IPS-NIHi11 (cell line): ENCODE measurements at places on chromosomes 3 and 15.

DNA sequence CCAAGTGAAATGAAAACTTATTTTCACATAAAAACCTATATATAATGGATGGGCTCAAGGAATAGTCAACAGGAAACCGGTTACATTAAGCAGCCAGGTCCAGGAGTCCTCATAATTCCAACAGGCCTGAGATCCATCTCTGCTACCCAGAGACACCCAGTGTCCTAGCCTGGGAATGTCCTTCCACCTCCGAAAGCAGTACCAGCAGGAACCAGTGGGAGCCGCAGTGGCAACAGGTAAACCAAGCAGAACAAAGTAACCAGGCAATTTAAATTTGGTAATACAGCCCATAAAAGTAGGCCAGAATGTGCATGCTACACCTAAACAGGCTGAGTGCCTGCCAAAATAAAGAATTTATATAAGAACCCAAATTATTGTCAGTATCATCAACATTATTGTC lies 195.6 kb downstream of the ZBBX start:
- peak; percentile 33 for DNase-seq

DNA sequence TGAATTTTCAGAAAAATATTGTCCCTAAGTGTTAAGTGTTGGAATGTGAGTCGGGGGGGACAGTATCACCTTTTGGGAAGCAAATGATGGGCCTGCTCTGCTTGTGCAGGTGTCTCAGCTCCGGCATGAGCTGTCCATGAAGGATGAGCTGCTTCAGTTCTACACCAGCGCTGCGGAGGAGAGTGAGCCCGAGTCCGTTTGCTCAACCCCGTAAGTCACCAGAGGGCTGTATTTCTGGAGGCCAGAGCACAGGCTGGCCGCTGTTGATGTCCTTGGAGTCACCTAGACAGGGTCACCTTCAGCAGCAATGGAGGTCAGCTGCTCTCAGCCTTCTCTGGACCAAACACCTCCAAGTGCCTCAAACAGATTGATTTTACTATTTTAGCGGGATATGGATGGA lies 78.0 kb downstream of the CCK start:
- no peak for DNase-seq

DNA sequence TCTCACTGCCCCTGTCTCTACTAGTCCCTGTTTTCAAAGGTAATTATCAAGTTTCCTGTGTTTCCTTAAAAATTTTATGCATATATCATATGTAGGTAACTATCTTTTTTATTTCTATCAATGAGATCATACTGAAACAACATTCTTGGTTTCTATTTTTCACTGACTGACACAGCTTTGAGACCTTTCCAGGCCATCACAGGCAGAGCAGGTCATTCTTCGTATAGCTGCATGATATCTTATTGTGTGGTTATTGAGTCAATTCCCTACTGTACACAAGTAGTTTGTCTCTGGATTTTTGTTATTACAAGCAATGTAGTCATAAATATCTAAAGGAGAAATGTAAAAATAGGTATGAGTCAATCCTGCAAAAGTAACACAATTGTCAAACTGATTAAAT lies 169.6 kb downstream of the CFAP20DC start:
- DNase-seq, result no peak

DNA sequence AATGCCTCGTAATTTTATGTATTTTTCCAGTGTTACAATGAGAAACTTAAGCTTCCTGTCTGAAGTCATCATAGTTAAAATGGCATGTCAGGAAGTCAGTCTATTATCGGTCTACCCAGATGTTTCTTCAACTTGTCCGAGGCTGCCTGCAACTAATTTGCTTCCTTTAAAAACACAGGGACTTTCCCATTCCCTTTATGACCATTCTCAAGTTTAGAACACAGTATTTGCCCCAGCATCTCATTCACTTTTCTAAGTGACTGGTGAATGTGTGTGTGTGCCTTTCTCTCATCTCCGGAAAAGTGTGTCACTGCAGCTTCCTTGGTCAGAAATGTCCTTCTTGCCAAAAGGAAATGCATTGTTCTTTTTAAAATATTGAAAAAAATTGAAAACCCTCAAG lies 466.6 kb downstream of the RAP2B start:
- no peak for DNase-seq

DNA sequence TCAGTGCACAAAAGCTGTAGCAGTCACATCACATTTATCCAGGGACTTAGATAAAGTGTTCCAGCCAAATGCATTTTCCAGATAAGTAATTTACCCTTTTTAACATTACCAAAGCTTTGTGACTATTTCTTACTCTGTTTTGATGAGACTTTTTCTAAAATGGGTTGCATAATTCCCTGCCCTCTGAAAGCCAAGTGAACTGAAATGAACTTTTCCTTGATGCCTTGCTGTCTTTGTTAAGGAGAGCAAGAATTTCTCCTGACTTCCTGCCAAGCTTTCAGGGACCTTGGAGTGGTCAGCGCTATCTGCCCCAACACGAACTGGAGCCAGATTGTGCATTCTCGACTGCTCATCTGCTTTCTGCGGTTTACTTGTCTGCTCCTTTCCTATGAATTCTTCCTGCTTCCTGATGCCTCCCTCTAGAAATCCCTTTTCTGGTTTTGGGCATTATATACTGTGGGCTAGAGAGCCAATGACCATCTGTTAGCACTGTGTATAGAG lies 34.8 kb downstream of the EIF4E3 start:
- DNase-seq, result peak; percentile 21

- DNase-seq, result no peak
Measured at GRCh38 chr3:81735334-81735733, 26.1 kb downstream of the GBE1 start.

GRCh38 chr15:43872416-43873020 lies 45.7 kb downstream of the WDR76 start:
- peak; percentile 79 for DNase-seq

DNA sequence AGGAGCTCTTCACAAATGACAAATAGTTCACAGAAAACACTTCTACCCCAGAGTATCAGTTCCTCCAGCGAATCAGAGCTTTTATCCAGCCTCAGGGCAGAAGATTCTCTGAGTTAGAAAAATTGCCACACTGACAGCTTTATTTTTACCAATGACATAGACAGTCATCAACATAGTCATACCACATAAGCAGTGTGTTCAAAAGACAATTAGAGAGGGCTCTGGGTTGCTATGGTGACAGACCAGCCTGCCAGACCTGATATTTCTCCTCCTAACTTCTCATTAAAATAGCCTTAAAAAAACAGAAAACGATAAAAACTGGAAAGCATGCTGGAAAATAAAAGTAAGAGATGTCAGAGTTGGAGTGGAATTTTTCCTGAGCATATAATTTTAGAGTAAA lies 45.9 kb upstream of the COL6A5 start:
- no peak for DNase-seq

DNA sequence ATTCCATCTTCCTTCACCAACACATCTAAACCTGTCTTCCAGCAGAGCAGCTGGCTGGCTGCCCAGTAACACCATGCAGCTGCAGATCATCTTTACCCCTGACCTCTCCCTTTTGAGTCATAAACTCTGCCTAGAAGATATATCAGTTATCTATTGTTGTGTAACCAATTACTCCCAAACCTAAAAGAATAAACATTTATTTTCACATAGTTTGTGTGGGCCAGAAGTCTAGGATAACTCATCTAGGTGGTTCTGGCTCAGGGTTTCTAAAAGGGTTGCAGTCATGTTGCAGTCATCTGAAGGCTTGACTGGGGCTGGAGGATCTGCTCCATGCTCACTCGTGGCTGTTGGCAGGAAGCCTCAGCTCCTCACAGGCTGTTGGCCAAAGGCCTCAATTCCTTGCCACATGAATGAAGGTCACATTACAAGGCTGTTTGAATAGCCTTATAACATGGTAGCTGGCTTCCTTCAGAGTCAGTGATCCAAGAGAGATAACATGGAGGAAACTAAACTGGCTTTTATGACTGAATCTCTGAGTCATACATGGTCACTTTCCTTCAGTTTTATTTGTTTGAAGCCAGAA lies 92.8 kb downstream of the GOLIM4 start:
- DNase-seq, result no peak

DNA sequence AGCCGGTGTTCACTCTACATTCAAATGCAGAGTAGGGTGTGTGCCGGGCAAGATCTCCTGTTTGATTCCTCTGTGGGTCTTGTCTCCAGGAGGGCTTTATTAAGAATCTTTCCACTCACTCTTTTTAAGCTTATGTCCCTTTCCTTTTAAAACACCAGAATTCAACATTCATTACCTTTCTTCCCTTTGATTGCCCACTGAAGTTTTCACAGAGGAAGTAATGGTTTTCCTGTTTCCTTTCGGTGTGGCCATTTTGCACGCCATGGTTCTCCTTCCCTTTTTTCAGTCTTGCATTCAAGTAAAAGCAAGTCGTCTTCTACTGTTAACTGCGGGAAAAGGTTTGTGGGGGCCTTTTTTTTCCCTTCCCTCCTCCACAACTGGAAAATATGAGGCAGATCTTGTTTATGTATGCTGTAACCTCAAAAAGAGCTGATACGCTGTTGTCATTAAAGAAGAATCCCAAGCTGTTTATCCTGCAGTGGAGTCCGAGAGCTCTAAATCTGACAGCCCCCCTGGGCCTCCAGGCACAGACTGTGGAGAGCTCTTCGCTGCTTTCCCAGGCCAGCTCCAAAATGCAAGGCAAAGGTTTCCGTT lies 40.5 kb downstream of the FILIP1L start:
- DNase-seq, result peak; percentile 29

DNA sequence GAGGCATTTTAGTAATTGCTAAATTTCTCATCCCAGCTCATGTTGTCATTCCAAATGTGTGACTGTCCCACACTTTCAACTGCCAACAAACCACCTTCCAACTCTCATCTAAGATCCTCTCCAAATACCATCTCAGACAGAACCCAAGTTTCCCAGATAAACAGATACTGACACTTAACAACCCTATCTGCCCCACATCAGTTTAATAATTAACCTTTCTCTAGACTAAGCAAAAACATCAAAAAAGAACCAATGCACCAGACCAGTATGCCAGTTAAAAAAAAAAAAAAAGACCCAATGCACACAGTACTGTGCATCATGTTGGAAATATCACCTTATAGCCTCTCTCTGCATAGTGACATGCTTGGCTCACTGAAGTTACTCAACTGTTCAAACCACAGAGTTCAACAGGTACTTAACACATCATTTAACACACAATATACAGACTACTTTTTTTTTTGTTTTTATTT lies 5.5 kb downstream of the SFMBT1 start:
- no peak for DNase-seq

DNA sequence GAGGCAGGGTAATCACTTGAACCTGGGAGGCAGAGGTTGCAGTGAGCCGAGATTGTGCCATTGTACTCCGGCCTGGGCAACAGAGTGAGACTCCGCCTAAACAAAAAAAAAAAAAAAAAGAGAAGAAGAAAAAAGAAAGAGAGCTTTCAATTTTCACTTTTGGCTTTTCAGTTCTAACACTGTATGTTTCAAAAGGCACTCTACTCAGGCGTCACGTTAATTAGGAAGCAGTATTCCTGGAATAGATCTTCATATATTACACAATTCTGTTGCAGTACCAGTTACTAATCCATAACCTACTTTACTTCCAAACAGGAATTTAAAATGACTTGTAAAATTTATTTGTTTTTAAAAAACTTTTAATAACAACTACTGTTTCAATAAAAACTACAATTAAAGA lies 131.7 kb upstream of the PLXND1 start:
- no peak for DNase-seq

DNA sequence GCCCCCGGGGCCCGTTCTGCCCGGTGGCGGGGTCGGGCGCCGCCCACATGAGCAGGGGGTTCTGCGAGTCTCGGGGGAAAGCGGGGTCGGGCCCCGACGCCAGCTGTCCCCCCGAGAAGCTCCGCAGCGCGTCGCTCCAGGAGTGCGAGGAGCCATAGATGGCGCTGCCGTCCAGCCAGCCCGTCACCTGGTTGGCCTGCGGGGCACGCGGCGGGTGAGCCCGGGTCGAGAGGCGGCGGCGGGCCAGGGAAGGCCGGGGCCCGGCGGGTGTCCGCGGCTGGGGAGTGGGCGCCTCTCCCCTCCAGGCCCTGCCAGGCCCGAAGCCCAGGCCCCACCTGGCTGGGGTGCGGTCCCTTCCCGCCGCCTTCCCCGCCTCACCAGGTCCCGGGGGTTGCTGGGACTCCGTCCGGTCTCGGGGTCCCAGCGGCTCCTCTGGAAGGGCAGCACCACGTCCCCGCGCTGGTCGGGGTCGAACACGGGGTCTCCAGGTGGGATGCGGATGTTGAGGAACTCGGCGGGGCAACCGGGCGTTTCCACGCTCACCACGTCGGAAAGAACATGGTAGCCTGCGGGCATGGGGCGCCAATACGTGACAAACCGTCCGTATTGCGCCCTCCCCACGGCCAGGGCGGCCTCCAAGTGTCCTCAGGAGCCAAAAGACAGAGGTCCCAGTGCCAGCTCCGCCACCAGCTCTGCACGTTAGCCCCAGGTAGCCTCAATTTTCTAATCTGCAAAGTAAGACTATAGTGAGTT lies 2.4 kb downstream of the DUOX2 start:
- DNase-seq, result no peak

GRCh38 chr15:73482166-73482565 lies 39.2 kb downstream of the REC114 start:
- DNase-seq, result no peak

DNA sequence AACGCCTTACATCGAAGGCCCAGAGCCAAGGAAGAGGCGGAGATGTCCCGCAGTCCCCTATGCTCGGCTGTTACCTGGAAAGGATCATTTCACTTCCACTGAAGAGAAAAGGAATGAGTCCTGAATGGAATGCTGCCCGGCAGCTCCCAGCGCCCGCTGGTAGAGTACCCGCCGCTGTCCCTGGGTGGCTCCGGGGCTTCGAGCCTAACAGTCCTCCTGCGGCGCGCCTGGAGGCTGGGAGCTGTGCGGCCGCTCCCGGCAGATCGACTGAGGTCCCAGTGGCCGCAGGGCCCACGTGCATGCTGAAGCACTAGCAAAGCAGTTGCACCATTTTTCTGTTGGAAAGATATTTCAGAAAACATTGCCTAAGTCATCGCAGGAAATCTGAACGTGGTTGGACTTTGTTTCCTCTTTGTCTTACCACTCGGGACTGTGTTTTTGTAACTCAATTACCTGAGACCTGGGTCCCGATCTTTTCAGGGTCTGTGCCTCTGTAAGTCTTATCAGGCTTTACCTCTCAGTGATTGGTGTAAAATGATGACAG lies 984 bp downstream of the RNU6-1 start:
- peak; percentile 75 for DNase-seq

GRCh38 chr3:27521179-27521871 lies 37.1 kb upstream of the SLC4A7 start:
- no peak for DNase-seq

DNA sequence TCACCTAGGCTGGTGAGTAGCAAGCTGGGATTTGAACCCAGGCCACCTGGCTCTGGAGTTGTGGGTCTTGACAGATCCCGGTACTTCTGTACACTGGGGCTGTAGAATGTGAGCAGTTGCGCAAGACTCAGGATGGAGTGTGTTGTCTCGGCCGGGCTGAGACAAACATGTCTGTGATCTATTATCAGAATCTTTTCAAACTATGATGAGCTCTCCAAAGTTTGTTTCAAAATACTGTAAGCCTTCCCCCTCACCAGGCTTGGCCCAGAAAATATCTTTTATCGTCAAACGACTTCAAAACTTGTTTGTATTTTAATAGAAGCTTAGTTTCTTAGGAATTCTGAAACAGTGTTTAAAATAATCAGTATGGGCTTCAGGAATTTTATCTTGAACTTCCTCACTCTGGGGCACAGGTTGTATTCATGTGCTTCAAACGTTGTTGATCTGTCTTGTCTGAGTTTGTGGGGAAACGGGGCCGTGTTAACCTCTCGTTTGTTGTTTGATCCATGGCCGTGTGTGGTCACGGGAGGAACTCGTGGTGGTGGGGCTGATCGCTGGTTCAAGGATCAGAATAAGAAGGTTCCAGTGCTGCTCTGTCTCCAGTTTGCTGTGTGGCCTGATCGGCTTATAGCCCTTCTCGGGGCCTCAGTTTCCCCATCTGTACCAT lies 40.3 kb upstream of the TFRC start:
- DNase-seq, result no peak
